ENCODE measurements at places on chromosomes 7 and 10. TPM values are rescaled to one million over a fixed set of nuclear protein-coding genes. Genes with fewer than 3 reads are reported as not detected.

- no peak overlapping the region for H3K27ac ChIP-seq
- H3K27me3 ChIP-seq: no peaks in the 10 kb centered on the region
- no peak for DNase-seq
- H3K36me3 ChIP-seq: no peaks in the 10 kb centered on the region
- no peaks in the 10 kb centered on the region for H3K4me1 ChIP-seq
- no peak overlapping the region for H3K4me3 ChIP-seq
These were observed 29.5 kb upstream of the ZNF107 start for GRCh38 chr7:64636386-64636785.

DNA sequence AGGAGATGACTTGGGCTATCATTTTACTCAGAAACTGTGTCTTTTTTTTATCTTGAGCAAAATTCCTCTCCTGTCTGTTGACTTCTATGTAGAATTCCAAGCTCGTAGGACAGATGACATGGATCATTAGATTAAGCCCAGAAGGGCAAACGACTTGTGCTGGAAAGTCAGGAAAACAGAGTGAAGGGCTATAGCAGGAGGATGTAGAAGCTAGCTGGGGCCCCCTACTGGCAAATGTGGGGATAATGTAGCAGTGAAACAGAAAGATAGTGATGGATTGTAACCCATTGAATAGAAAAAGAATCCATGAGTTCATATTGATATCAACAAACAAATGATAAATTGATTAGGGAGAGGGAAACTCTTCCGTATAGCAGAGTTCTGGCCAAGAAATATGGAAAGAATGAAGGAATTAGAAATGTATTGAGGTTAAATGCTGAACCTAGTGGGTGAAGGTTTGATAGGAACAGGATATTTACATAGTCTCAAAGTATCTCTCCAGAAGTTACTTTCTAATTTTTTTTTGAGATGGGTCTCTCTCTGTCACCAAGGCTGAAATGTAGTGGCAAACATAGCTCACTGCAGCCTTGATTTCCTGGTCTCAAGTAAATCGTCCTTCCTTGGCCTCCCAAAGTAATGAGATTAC is 103.6 kb downstream of the LYZL1 start:
- no peak overlapping the region for H3K4me3 ChIP-seq
- no peaks in the 10 kb centered on the region for H3K36me3 ChIP-seq
- no peaks in the 10 kb centered on the region for H3K4me1 ChIP-seq
- DNase-seq: no peak

Gene IGFBP3
- 10.3 TPM for total RNA-seq

DNA sequence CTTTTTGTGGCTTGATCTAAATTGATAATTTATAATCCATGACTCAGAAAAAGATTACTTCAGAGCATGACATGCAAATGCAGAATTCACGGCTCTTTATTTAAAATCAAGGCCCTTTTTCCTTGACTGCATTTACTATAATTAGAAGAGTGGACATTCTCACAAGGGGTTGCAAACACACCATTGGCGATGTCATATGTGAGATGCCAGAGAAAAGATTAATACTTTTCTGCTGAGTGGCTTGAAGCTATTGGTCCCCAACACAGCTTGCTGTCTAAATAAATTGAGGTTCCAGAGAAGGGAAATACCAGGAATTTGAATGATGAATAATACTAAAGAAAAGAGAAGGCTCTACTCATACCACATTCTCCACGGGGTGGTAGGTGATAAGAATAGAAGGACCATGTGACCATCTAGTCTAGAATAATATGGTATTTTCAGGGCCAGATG is 78.7 kb upstream of the ARID5B start:
- H3K27ac ChIP-seq: no peak overlapping the region
- H3K27me3 ChIP-seq: no peaks in the 10 kb centered on the region
- no peak for DNase-seq
- H3K4me1 ChIP-seq: peaks cover 11% of the 10 kb centered on the region
- H3K4me3 ChIP-seq: no peak overlapping the region

Gene DKK1
- 2.5 TPM for total RNA-seq

Gene AIMP2
- 33.4 TPM for total RNA-seq

Gene FGF8
- total RNA-seq: 2.4 TPM

- peak overlapping the region; percentile 86 for H3K27ac ChIP-seq
- no peak for DNase-seq
- H3K36me3 ChIP-seq: peaks cover 43% of the 10 kb centered on the region
- no peak overlapping the region for H3K4me3 ChIP-seq
These were observed 101.1 kb downstream of the BTAF1 start for GRCh38 chr10:92024700-92025099.

DNA sequence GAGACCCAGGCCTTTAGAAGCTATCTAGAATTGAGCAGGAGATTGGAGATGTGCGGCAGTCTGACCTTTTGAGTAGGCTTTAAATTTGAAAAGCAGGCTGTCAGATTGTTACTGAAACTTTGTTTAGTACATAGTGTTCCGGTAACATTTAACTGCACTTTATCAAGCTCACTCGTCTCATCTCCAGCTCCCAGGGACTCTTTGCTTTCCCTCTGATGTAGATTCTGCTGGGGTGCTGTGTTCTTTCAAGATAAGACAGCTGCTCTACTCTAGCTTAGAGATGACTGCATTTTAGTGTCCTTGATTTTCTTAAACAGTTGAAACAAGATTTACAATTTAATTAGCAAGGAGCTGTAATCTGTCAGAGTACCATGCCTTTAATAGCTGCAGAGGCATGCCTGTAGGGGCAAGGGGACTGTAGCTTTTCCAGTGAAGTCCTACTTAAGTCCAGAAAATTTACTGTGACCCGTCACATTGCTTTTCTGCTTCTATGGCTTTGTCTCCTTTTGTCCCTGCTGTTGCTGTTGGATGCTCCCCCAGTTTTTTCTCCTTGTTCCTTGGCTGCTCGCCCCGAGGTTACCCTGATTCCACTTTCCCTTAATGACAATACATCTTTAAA is 56.4 kb upstream of the MTPN start:
- peaks cover under 1% of the 10 kb centered on the region for H3K27me3 ChIP-seq
- H3K4me3 ChIP-seq: no peak overlapping the region
- H3K4me1 ChIP-seq: no peaks in the 10 kb centered on the region
- no peaks in the 10 kb centered on the region for H3K36me3 ChIP-seq
